NCI-H460 (cell line): ENCODE measurements at places on chromosomes 12 and 14. TPM values are rescaled to one million over a fixed set of nuclear protein-coding genes. Genes with fewer than 3 reads are reported as not detected.
A peak's percentile ranks its signal among the peaks of the same experiment; 100 is the strongest.

GRCh38 chr12:79515530-79515935 lies 175.2 kb downstream of the PAWR start:
- DNase-seq, result no peak

GRCh38 chr14:88551980-88552431 lies 2.8 kb downstream of the PTPN21 start:
- no peak for DNase-seq

GRCh38 chr12:60920841-60921495 lies 1325.1 kb downstream of the SLC16A7 start:
- DNase-seq, result peak; percentile 36

DNA sequence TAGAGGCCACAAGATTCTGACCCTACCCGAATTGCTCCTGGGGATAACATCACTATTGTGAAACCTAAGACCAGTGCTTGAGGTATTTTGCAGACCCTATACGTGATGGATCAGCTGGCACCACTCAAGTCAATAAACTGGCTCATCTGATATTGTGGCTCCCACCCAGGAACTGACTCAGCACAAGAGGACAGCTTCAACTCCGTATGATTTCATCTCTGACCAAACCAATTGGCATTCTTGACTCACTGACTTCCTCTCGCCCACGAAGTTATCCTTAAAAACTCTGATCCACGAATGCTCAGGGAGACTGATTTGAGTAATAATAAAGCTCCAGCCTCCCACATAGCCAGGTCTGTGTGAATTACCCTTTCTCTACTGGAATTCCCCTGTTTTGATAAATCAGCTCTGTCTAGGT lies 1036.1 kb upstream of the TMEM132C start:
- no peak for DNase-seq

- no peak for DNase-seq
Measured at GRCh38 chr14:75627406-75627805, 33.3 kb downstream of the ERG28 start.

DNA sequence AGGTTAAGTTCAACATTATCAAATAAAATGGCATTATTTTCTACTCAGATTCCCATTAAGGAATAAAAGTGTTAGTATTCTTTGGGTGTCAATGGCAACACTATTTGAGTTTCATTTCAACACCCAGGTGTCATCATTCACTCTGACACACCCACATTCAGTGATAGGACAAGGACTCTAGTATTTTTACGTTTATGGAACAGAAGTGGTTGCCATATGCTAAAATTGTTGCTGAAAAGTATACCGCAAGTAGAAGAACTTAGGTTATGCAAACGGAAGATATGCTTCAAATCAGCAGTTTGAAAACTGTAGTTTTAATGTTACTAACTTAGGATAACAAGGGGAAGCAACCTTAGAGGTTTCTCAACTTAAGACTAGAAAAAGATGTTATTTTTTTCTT lies 20.0 kb upstream of the SGPP1 start:
- DNase-seq, result no peak

The YEATS4 gene
- 58.6 and 61.5 TPM in 2 replicates for total RNA-seq

The NPFF gene
- 1.0 TPM in 1 of 2 replicates, not detected in the other for total RNA-seq

The ADAM21 gene
- total RNA-seq, result 0.27 TPM in 1 of 2 replicates, not detected in the other

The SOAT2 gene
- not detected in 2 replicates for total RNA-seq

The TAS2R31 gene
- 1.7 and 2.7 TPM in 2 replicates for total RNA-seq

GRCh38 chr12:1974812-1975211 lies 29.4 kb downstream of the DCP1B start:
- DNase-seq, result no peak

The ALG10 gene
- 9.2 and 13.1 TPM in 2 replicates for total RNA-seq

DNA sequence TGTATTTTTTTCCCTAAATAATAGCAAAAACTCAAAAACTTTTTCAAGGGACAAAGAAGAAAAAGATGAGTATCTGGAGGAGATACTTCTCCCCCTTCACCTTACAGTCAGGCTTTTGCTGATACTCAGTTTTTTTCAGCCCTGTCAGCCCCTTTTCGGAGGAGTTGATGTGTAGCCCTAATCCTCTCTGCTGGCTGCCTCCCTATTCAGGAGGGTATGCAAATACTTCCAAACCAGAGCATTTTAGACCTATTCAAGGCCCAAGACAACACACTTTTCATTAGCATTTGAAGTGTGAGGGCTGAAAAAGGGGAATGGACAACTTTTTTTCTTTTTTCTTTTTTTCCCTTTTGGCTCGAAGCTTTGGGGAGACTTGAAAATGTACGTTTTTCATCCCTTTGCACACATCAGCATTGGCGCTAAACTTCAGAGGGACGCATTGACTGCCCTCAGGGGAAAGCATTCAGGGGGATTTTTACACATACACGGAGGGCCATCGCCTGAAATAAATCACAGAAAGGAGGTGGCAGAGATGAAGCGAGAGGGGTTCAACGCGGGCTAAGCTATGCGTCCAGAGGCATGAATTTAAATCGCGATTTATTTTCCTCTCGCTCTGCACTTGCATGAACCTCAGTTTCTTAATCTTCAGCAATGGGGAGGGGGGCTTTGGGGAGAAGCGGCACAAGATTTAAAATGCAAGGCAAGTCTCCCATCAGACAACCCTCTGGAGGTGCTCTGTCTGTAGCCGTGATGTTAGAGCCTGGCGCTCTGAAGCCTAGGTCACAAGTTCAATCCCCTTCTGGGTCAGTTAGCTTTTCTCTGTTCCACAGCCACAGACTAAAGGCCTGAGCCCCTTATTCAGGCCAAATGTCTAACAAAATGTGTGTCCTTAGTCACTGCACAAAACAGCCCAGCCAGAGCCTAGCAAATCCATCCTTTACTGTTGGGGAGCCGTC lies 86.3 kb downstream of the ASCL1 start:
- no peak for DNase-seq

DNA sequence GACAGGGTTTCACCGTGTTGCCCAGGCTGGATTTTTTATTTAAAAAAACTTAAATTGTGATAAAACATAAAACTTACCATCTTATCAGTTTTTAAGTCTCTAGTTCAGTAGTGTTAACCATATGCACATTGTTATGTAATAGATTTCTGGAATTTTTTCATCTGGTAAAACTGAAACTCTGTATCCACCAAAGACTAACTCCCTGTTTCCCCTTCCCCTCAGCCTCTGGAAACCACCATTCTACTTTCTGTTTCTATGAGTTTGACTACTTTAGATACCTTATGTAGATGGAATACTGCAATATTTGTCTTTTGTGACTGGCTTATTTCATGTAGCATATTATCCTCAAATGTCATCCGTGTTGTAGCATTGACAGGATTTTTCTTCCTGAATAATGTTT lies 12.8 kb upstream of the PLEKHG3 start:
- no peak for DNase-seq

The TCL1B gene
- not detected in 2 replicates for total RNA-seq

GRCh38 chr12:31220633-31221550 lies 105.1 kb downstream of the SINHCAF start:
- DNase-seq, result no peak

The ABCD4 gene
- 24.7 and 26.2 TPM in 2 replicates for total RNA-seq

The SRSF9 gene
- 126 and 146 TPM in 2 replicates for total RNA-seq

The VDR gene
- 2.4 TPM in 2 replicates for total RNA-seq

GRCh38 chr12:94740601-94741362 lies 90.4 kb upstream of the TMCC3 start:
- no peak for DNase-seq

DNA sequence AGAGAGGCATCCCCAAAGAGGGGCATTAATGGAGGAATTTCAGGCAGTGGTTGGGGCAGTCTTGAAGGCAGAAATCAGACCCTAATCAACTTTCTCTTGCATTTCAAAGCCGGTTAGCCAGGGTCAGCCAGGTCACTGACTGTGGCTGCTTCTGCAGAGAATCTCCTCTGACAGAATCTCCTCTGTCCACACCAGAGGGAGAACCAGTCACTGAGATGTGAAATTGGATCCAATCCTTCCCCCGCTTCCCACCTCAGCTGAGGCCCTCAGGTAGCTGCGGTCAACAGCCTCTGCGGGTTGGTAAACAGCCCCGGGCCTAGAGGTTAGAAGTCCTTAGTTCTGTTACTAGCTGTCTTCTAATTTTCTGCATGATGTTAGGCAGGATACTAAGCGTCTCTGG lies 39.8 kb upstream of the NUAK1 start:
- DNase-seq, result no peak

The VRTN gene
- not detected in 2 replicates for total RNA-seq

- no peak for DNase-seq
Measured at GRCh38 chr12:107654873-107655272, 30.7 kb upstream of the PWP1 start.

- no peak for DNase-seq
Measured at GRCh38 chr12:9740106-9740750, 7.3 kb upstream of the CLECL1 start.

The SRGAP1 gene
- 10.7 and 10.9 TPM in 2 replicates for total RNA-seq

DNA sequence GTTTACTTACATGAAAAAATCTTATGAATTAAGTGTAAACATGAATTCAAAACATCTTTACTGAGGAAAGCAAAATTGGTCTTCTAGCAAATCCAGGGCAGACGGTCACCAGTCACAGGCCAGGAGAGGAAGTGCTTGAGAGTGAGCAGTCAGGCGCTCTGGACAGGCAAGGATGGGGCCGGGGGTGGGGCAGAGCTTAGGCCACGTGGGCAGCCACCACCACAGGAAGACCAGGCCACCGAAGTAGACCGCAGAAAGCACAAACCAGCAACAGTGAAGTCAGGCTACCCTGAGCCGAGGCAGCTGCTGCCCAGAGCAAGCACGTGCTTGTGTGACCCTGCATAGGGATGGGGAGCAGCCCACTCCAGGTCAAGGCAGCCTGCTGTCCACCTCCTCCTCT lies 33.5 kb downstream of the SLC6A12 start:
- no peak for DNase-seq

- DNase-seq, result no peak
Measured at GRCh38 chr12:20561871-20562270, 133.3 kb upstream of the SLCO1C1 start.

The SLC2A14 gene
- not detected in 2 replicates for total RNA-seq

DNA sequence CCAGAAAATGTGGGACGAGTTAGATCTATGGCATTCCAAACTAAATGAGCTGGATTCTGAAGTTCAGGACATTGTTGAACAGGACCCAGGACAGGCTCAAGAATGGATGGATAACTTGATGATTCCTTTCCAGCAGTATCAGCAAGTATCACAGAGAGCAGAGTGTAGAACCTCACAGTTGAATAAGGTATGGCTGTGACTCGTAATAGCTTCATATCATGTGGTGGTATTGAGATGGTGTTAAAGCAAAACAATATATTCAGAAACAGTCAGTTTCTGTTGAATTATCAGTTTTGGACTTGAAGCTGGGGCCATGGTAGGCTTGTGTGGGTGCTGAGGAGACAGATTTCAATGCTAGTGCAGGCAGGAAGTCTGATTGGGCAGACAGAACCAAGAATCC lies 213.7 kb downstream of the ESR2 start:
- DNase-seq, result no peak

The TAS2R13 gene
- 0.35 and 0.87 TPM in 2 replicates for total RNA-seq

GRCh38 chr14:27605282-27605681 lies 1007.4 kb upstream of the NOVA1 start:
- no peak for DNase-seq

DNA sequence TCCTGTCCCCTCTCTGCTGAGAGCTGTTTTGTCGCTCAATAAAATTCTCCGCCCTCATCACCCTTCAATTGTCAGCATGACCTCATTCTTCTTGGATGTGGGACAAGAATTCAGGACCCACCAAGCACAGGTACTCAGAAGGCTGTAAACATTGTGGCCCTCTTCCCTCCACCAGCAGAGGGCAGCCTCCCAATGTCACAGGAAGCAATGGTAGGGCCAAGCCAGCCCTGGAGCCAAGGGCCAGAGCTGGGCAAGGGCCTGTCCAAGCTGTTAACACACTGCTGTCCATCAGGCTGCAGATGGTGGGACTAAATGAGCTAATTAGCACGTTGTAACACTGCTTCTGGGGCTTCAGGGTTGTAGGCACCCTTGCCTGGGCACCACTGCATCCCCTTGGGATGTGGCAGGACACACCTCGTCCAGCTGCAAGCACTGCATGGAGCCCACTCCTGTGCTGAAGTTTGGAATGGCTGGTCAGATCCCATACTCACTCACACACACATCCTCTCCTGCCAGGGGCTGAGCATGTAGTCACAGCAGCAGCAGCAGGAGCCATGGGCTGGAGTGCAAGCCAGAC lies 62.7 kb upstream of the HECTD1 start:
- DNase-seq, result peak; percentile 25

The P3H3 gene
- total RNA-seq, result 16.4 and 16.8 TPM in 2 replicates

The RPGRIP1 gene
- total RNA-seq, result 0.05 TPM in 1 of 2 replicates, not detected in the other

GRCh38 chr12:121467638-121468498 lies 68.0 kb downstream of the RNF34 start:
- no peak for DNase-seq

DNA sequence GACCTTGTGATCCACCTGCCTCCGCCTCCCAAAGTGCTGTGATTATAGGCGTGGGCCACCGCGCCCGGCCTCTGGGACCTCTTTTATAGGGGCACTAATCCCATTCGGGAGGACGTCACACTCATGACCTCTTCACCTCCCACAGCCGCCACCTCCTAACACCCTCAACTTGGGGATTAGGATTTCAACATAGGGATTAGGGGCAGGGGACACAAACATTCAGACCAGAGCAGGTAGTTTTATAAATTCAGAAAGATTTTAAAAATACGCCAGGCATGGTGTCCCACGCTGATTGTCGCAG lies 49.4 kb downstream of the TPCN1 start:
- no peak for DNase-seq

GRCh38 chr12:99505805-99506204 lies 141.7 kb upstream of the GARIN6 start:
- no peak for DNase-seq

GRCh38 chr14:103949131-103949790 lies 6.9 kb upstream of the RD3L start:
- no peak for DNase-seq

DNA sequence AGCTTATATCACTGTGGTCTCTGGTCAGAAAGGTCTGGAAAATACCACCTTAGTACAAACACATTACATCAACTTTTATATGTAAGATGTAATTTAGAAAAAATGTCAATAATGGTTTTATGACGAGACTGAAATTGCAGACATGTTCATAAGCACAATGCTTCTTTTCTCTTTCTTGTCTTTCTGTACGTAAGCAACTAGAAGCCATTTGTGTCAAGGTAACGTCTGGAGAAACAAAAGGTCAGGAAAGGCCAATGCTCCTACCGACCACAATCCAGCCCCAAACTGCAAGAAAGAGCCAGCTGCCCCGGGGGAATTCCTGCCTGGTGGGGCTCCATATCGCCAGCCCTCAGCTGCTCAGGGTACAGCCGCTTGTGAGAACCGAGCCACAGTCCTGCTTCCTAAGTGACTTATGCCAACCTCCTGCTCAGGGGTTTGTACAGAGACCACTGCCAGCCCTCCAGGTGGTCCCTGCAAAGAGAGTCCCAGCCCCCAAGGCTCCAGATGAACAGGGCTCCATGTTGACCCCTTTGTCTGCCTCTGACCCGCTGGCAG lies 6.3 kb downstream of the ZNF839 start:
- no peak for DNase-seq

The POC1B gene
- total RNA-seq, result 39.2 and 43.9 TPM in 2 replicates
